ENCODE measurements at places on chromosomes 11 and 22.

GRCh38 chr11:120801801-120802689 is 221.9 kb upstream of the TBCEL start:
- DNase-seq = no peak

- DNase-seq = no peak
Observed at GRCh38 chr22:28498044-28498443, 181.6 kb downstream of the TTC28 start.

DNA sequence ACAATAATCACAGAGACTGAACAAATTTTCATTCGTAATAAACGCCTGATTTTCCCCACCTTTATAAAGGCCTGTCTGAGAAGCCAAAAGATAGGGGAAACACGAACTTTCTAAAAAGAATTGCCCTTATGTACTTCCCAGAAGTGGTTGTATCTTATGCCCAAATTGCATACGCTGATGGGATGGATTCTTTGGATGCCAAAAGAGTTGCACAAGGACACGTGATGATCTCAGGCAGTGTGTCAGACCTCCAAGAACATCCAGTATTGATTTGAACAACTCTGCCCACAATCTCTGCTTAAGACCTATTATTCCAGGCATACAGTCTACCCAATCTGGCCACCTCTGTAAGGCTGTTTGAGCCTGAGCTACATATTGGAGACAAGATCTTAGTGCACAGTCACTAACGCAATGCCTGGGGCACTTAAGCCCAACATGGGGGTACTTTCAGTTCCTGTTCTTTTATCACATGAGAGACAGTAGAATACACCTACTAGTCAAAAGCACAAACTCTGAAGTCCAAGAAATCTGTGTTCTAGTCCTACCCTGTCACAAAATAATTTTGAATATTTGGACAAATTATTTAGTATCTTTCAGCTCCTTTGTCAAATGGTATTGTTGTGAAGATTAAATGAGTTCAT is 38.9 kb downstream of the OR10A6 start:
- DNase-seq = no peak

DNA sequence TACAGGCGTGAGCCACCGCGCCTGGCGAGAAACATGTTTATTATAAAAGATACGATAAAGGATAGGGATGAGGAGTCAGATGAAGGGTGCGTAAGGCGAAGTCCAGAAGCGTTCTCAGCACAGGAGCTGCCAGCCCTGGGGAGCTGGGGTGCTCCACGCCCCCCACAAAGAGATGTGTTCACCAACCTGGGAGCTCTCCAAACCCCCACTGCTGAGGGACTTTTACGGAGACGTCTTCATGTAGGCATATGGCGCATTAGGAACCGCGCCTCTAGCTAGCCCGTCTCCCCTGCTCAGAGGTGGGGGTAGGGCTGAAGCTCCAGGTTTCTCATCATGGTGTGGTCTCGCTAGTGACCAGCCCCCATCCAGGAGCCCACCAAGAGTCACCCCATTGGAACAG is 8.4 kb upstream of the ZBED4 start:
- DNase-seq = no peak

DNA sequence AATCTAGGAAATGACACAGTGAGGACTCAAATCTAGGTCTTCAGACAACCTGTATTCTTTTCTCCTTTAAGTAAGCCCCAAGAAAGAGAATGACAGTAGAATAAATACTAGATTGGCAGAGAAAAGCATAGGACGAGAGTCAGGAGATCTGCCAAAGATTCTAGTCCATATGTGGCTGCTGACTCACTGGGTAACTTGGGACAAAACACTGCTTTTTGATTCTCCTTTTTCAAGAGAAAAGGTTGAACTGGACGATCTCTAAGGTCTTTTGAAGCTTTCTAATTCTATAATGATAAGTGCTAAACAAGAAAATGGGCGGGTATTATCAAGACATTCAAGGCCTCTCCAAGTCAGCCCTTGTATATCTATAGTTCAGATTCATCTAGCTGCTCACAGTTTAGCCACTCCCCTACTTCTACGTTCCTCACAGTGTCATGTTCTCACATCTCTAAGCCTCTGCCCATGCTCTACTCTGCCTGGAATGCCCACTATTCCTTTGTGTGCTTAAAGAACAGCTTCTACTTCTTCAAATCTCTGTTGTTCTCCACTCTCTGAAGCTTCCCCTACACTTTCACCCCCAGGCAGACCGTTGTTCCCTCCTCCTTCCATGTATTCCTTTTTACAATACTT is 53.0 kb downstream of the RELT start:
- no peak for DNase-seq

DNA sequence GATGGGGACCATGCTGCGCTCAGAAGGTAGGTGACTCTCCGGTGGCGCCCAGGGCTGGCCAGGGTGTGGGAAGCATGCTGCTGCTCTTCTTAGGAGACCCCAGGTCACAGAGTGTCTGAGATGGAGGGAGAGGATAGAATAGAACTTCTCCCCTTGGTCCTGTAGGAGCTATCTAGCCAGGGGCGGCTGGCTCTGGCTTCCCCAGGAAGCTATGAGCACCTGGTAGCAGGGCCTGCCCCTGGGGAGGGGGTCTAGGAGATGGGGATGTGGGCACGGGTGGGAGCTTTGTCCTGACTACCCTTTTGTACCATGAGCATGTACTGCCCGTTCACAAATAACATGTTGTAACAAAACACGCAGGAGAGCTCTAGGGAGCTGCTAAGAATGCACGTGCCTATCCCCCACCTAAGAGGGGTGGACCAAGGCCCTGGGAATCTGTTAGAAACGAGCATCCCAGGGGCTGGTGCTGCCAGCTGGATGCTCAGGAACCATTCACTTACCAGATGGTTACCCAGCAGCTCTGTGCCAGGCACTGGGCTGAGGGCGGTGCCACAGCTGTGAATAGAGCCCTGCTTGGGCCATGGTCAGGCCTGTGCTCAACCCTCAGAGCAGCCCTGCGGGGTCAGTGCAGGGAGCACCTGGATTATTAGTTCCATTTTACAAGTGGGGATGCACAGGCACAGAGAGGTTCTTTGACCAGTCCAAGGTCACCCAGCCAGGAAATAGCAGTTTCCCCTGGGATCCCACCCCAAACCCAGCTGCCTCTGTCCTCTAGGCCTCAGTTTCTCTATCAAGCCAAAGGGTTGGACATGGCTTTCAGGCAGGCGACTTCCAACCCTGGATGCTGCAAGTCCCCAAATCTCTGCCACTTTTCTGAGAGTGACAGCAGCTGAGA is 2.2 kb downstream of the SLC39A13 start:
- DNase-seq = no peak

DNA sequence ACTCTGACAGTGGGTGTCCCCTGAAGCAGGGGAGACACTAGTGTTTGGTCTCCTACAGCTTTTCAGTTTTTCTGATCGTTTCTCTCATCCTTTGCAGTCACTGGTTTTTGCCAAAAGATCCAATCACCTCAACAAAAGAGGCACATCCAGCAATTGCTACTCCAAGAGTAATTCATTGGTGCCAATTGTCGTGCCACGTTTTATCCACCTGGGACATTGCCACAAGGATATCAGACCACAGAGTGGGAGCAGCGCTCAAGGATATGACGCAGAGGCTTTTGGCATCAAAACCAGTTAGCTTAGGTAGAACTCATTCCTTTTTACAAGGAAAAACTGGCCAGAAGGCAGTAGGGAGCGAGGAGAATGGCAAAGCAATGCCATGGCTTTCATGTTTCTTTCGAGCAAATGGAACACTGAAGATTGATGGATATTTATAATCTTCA is 40.9 kb upstream of the BLID start:
- no peak for DNase-seq

- DNase-seq = no peak
Observed at GRCh38 chr22:47209547-47210023, 447.1 kb downstream of the TBC1D22A start.

- DNase-seq = no peak
Observed at GRCh38 chr22:27222178-27222577, 564.8 kb downstream of the MIAT start.

- DNase-seq = no peak
Observed at GRCh38 chr11:20015529-20016427, 144.5 kb downstream of the DBX1 start.

- DNase-seq = no peak
Observed at GRCh38 chr11:8017894-8018483, 30.9 kb downstream of the EIF3F start.

- DNase-seq = no peak
Observed at GRCh38 chr11:16299390-16299789, 57.0 kb downstream of the SOX6 start.

DNA sequence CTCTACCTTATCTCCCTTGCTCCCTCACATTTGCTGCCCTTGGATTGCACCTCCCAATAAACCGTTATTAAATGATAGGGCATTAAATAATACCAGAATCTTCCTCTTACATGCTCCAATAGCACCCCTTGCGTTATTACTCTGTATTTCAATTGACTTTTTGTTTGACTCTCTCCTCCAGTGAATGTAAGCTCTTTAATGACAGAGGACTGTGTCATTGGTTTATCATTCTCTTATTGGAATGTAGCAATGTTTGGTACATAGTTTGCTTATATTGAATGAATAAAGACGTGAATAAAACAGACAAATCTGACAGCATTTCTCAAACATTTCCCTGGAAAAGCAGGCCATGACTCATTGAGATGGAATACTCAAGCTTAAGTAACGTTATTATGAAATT is 8.7 kb upstream of the MPEG1 start:
- no peak for DNase-seq

DNA sequence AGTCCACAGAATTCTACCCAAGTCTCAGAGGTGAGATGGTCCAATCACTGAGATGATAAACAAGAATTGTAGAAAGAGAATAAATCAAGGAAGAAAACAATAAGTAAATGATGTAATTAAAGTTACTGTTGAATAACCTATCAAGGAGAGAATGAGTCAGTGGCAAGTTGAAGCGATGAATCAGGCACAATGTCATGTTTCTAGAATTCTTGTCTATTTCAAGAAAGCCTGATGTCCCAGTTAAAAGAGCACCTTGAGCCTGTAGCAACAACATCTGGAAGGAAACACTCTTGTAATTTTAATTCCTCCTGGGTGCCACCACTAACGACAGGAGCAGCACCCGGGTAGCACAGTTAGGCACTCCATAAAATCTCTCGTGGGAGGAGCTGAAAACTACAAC is 67.9 kb upstream of the SLC35C1 start:
- DNase-seq = no peak

- DNase-seq = no peak
Observed at GRCh38 chr11:12187399-12187798, 77.0 kb downstream of the MICAL2 start.

- no peak for DNase-seq
Observed at GRCh38 chr11:110878513-110878912, 166.3 kb upstream of the ARHGAP20 start.
